ENCODE measurements at places on chromosomes 7 and 10.

- no peak for DNase-seq
Observed at GRCh38 chr10:10776363-10776762, 241.3 kb upstream of the CELF2 start.

DNA sequence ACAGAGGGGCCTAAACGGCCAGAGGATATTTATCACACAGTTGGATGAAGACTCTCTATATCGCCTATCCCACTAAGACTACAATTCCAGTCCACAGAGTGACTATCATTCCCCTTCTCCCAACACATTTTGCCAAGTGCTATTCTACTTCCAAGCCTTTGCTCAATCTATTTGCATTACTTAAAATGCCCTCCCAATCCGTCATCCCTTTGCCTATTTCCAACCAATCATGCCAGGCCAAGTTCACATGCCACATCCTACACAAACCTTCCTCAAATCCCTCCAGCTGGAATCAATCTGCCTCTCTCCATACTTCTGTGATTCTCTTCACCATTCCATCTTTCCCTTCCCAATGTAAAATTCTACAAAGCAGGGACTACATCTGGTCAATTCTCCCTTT lies 38.2 kb downstream of the SMURF1 start:
- DNase-seq, result no peak

GRCh38 chr10:105609451-105609850 lies 968.4 kb downstream of the SORCS3 start:
- no peak for DNase-seq

DNA sequence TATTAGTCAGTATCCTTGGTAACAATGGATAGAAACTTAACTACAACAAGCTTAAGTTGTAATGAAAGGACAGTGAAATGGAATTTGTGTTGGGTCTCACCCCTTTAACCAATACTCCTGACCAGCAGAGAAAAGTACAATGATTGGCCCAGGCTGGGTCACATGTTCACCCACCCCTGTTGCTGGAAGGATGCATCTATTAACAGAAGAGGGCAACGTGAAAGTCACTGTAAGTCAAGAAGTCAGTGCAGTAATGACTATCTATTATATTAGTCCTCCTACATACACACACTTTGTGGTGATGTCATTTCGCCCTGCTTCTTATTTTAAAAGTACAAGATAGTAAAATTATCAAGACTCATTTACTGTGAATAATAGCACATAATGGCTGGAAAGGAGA lies 16.2 kb downstream of the PNLIPRP2 start:
- DNase-seq, result no peak

DNA sequence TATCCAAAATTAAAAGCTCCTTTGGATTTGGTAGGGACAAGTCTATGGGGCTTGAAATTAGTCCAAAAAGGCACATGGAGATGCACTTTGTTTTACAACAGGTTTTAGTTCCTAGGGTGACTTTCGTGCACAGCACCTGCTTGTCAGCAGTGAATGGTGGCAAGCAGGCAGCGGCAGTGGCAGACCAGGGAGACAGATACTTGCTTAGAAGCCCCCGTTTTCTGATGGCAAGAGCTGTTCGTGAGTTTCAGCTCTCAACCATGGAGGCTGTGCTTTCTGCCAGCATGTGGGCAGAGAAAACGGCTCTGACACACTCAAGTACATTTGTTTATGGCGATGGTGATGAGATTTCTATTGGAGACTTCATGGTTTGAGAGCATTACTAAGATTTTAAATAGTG lies 61.7 kb upstream of the SHH start:
- no peak for DNase-seq
